A549 treated with CpdA at 1 μM for 4 hours (cell line): ENCODE measurements at places on chromosomes 7 and 10. TPM values are rescaled to one million over a fixed set of nuclear protein-coding genes. Genes with fewer than 3 reads are reported as not detected.

GPAM gene
- total RNA-seq: 5.9 to 6.9 TPM (median 6.8 TPM) in 5 replicates

ALOX5 gene
- total RNA-seq: 0.22 to 0.90 TPM (median 0.61 TPM) in 5 replicates

SAMD9L gene
- total RNA-seq: 0.47 to 1.0 TPM (median 0.75 TPM) in 5 replicates

EPHB6 gene
- 0.23 to 0.49 TPM (median 0.38 TPM) in 5 replicates for total RNA-seq

FAM24A gene
- total RNA-seq: not detected in 5 replicates
